ENCODE measurements at places on chromosomes 16 and 17.

DNA sequence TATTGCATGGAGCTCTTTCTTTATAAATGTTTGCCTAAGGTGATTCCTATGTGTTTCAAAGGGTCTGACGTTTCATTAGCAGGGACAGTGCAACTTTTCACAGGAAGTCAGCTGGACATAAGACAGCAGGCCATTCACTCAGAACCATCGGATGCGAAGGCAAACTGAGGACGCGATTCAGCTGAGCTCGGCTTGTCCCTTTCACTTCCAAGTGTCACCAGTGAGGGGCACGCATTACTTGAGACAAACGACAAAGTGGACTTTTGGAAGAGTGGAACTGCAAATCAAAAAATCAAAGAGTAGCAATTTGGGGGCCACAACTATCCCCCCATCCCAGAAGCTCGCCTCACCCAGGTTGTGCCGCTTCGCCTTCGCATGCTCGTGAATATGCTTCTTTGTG lies 14.6 kb downstream of the USP22 start:
- H3K4me3 ChIP-seq, result no peak overlapping the region
- H3K27me3 ChIP-seq, result no peaks in the 10 kb centered on the region
- no peak for DNase-seq
- peak overlapping the region; percentile 60 for H3K27ac ChIP-seq

DNA sequence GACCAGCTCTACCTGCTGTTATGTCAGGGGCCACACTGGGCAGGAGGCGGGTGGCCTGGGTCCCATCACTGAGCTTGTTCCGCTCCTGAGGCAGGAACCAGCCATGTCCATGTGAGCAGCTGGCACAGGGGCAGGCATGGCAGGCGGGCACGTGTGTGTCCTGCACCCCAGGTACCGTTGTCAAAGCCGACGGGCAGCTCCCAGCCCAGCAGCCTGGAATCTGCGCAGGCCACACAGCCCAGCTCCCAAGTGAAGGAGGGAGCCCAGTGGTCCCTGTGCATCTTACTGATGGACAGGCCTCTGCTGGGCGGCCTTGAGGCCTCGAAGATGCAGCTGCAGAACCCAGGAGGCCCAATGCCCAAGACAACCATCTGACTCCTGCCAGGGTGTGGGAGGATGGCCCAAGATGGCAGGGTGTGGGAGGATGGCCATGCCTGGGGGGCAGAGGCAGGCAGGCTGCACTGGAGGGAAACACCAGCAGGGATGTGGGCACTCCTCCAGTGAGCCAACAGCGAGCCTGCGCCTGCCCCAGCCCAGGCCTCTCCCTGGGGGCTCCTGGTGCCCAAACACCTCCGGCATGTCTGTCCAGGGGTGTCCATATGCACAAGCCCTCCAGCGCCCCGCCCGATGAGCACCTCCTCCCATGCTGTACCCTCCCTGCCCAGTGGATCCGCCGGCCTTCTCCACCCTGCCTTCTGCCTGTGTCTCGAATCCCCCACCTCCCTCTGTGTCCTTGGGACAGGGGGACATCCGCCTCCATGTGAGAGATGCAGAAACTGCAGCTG lies 12.8 kb downstream of the FAM83G start:
- H3K4me1 ChIP-seq, result peaks cover 29% of the 10 kb centered on the region
- DNase-seq, result no peak
- no peak overlapping the region for H3K4me3 ChIP-seq
- no peak overlapping the region for H3K27ac ChIP-seq

DNA sequence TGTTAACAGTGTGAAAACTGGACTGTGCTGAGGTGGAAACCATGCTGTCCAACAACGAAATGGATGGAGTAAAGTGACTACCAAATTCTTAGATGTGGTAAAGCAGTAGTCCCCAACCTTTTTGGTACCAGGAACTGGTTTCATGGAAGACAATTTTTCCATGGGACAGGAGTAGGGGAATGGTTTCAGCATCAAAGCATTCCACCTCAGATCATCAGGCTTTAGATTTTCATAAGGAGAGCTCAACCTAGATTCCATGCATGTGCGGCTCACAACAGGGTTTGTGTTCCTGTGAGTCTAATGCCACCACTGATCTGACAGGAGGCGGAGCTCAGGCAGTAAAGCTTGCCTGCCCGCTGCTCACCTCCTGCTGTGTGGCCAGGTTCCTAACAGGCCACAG lies 11.5 kb downstream of the SLX4 start:
- no peaks in the 10 kb centered on the region for H3K27me3 ChIP-seq
- peaks cover 28% of the 10 kb centered on the region for H3K36me3 ChIP-seq
- no peak overlapping the region for H3K27ac ChIP-seq
- DNase-seq, result no peak
- no peak overlapping the region for H3K4me3 ChIP-seq

- no peak overlapping the region for H3K4me3 ChIP-seq
- no peaks in the 10 kb centered on the region for H3K36me3 ChIP-seq
- no peak for DNase-seq
- H3K27me3 ChIP-seq, result no peaks in the 10 kb centered on the region
- H3K4me1 ChIP-seq, result peaks cover 8% of the 10 kb centered on the region
- no peak overlapping the region for H3K27ac ChIP-seq
These were observed 19.4 kb upstream of the WDR45B start for GRCh38 chr17:82667668-82668000.

- H3K4me3 ChIP-seq, result no peak overlapping the region
- DNase-seq, result no peak
- H3K27ac ChIP-seq, result no peak overlapping the region
These were observed 28.6 kb downstream of the GTF3C1 start for GRCh38 chr16:27520982-27521673.

Measured in activated CD4-positive, alpha-beta T cell treated with anti-CD3 and anti-CD28 coated beads, Interleukin-2, amount 10 ng/mL, durations not matched to agents 7 days and 5 days (primary cell).